ENCODE measurements at places on chromosomes 16 and 17. TPM values are rescaled to one million over a fixed set of nuclear protein-coding genes. Genes with fewer than 3 reads are reported as not detected.

GRCh38 chr17:68646626-68647526 is 45.7 kb upstream of the FAM20A start:
- H3K27ac ChIP-seq: no peak overlapping the region
- no peak for DNase-seq
- no peak overlapping the region for H3K4me3 ChIP-seq
- no peaks in the 10 kb centered on the region for H3K4me1 ChIP-seq

DNA sequence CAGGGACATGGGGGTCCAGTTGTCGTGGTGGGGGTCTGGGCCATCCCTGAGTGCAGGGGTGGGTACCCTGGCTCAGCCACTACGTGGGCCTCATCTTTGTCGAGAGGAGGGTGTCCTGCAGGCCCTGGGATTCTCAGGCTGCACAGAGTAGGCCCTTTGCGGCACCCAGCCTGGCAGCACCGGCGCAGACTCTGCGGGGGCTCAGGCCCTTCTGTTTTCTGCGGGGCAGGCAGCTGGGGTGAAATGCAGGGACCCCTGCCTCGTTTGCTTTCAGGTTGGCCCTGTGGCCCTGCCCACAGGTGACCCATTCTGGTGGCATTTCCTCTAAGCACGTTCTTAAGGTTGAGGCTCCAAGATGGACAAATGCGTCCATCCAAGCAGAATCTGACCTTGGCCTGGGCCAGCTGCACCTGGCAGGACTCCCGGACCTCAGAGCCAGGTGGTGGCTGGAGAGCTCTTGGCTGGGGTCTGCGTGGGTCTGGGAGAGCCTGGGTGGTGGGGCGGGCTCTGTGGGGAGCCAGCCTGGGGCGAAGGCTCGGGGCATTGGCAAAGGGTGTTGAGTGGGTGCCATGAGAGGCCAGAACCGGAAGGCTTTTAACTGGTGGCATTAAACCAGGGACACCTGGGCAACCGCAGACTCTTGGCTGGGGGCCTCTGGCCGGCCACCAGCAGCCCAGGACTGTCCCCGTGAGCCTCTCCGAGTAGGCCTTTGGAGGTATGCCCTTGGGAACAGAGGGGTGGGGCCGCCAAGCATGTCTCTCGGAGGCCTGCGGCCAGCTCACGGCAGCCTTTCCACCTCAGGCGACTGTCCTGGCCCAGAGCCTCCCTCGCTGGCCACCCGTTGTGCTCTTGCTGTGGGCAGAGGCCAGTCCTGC is 16.9 kb downstream of the PRSS27 start:
- no peaks in the 10 kb centered on the region for H3K27me3 ChIP-seq
- H3K4me3 ChIP-seq: no peak overlapping the region
- no peak overlapping the region for H3K27ac ChIP-seq
- peaks cover 35% of the 10 kb centered on the region for H3K36me3 ChIP-seq
- no peaks in the 10 kb centered on the region for H3K4me1 ChIP-seq

GRCh38 chr17:35519906-35520442 is 17.5 kb downstream of the SLFN12L start:
- peak overlapping the region; percentile 61 for H3K27ac ChIP-seq
- peak overlapping the region; percentile 46 for H3K4me3 ChIP-seq

- H3K36me3 ChIP-seq: peaks cover 10% of the 10 kb centered on the region
- H3K27me3 ChIP-seq: peaks cover 35% of the 10 kb centered on the region
- peaks cover 24% of the 10 kb centered on the region for H3K4me1 ChIP-seq
- peak; percentile 25 for DNase-seq
- no peak overlapping the region for H3K4me3 ChIP-seq
These were observed 10.4 kb upstream of the WFDC1 start for GRCh38 chr16:84284154-84284722.

DNA sequence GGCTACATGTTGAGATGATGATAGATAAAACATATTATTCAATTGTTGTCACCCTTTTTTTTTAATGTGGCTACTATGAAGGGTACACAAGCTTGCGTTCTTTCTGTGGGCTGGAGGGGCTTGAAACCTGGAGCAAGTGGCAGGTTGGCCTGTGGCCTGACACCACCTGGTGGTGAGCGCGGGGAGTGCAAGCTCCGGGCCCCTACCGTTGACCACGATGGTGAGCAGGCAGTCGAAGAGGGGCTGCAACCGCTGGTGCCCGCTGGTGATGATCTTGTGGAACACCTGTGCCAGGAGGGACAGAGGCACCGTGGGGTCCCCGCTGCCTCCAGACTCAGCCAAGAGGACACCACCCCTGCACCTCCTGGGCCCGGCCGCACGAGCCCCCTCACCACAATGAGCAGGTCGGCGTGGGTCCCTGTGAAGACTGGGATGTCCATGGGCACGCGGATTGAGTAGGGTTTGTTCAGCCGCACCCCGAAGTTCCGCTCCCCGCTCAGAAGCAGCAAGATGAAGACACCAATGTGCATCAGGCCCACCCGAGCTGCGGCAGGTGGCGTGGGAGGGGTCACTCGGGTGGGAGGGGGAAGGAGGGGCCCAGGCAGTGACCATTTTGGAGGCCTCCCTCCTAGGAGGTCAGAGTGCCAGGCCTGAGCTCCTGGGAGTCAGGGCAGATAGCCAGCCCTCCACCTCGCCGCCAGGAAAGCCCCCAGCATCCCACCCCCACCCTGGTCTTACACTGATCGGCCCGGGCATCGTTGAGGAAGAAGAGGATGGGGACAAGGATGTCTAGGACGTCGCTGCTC is 14.4 kb downstream of the HID1 start:
- no peaks in the 10 kb centered on the region for H3K27me3 ChIP-seq
- peaks cover 77% of the 10 kb centered on the region for H3K36me3 ChIP-seq
- no peak overlapping the region for H3K4me3 ChIP-seq
- peak; percentile 91 for DNase-seq
- peaks cover 11% of the 10 kb centered on the region for H3K4me1 ChIP-seq

GRCh38 chr17:27269201-27269600 is 24.7 kb upstream of the WSB1 start:
- peaks cover 5% of the 10 kb centered on the region for H3K36me3 ChIP-seq
- no peak overlapping the region for H3K4me3 ChIP-seq
- H3K27ac ChIP-seq: no peak overlapping the region
- H3K4me1 ChIP-seq: peaks cover 15% of the 10 kb centered on the region
- no peak for DNase-seq

DNA sequence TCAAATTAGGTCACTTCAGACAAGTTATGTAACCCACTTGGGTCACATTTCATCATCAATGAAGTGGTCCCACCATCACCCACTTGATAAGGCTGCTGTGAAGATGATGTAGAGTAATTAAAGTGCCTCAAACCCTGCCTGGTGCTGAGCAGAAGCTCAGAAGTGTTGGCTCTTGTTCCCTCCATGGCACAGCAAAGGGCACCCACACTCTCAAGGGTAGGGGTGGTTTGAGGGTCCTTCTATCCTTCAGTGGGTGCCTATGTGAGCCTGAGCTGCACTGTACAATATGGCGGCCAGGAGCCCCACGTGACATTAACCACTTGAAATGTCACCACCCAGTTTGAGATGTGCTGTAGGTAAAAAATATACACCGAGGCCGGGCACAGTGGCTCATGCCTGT is 71.5 kb downstream of the CYTH1 start:
- no peak for DNase-seq
- peaks cover 19% of the 10 kb centered on the region for H3K4me1 ChIP-seq
- H3K36me3 ChIP-seq: peaks cover 9% of the 10 kb centered on the region
- H3K27me3 ChIP-seq: no peaks in the 10 kb centered on the region
- H3K27ac ChIP-seq: no peak overlapping the region
- no peak overlapping the region for H3K4me3 ChIP-seq

GRCh38 chr16:51538707-51539498 is 387.8 kb upstream of the SALL1 start:
- no peak overlapping the region for H3K4me3 ChIP-seq
- peaks cover 21% of the 10 kb centered on the region for H3K27me3 ChIP-seq
- peaks cover 9% of the 10 kb centered on the region for H3K4me1 ChIP-seq

The METTL26 gene
- 117 TPM for total RNA-seq

GRCh38 chr17:40648384-40648968 is 858 bp upstream of the SMARCE1 start:
- H3K36me3 ChIP-seq: peaks cover 55% of the 10 kb centered on the region
- H3K27ac ChIP-seq: peak overlapping the region; percentile 87
- H3K4me1 ChIP-seq: peaks cover 25% of the 10 kb centered on the region
- peak overlapping the region; percentile 74 for H3K4me3 ChIP-seq
- DNase-seq: no peak
- H3K27me3 ChIP-seq: no peaks in the 10 kb centered on the region
